ENCODE measurements at places on chromosomes 1 and 21.

DNA sequence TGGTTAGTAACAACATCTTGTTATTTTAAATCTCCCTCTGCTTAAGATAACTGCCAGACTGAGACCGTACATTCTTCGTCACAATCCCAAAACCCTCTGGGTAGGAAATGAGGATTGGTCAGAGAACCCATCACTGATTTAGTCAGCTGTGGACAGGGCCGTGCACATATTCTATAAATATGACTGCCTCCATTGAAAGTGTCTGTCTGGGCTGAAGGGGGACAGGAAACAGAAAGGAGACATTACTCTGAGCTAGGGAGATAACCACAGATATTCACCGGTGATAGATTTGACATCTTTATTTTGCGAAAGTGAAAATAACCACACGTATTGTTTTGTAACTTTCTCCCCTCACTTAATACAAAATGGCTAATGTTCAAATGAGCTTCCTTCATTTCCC is 36.9 kb upstream of the ST6GALNAC5 start:
- DNase-seq = no peak

DNA sequence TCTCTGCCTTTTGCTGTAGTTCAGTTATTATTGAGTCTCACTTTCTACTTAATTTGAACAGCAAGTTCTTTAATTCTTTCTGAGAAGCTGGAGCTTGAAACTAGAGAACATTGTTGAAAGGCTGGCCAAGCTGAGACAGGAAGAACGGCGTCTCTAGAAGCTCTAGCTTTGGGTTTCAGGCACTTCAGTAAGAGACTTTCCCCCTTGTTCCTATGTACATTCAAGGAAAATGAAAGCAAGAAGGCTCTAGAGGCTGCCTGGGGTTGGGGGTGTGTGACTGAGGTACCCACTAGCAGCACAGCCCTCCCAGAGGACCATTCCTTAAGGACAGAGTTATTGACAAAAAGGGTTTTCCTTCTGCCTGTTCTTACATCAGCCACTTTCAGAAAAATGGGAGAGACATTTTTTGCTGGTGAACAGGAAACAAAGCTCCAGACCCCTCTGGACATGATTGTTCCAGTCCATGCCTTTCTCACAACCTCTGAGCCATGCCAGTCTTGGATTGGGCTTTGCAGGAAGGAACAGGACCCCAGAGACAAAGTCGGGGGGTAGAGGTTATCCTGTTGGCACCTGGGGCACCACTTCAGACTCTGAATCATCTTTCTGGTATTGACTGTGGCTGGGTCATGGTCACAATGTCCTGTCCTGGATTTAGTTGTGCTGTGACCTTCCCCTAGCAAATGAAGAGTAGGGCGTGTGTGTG is 63.1 kb downstream of the LAMC2 start:
- DNase-seq = no peak

- DNase-seq = peak; percentile 77
Measured at GRCh38 chr1:41870076-41870562, 48.6 kb downstream of the HIVEP3 start.

- no peak for DNase-seq
Measured at GRCh38 chr1:69246109-69246508, 321.6 kb upstream of the LRRC7 start.

DNA sequence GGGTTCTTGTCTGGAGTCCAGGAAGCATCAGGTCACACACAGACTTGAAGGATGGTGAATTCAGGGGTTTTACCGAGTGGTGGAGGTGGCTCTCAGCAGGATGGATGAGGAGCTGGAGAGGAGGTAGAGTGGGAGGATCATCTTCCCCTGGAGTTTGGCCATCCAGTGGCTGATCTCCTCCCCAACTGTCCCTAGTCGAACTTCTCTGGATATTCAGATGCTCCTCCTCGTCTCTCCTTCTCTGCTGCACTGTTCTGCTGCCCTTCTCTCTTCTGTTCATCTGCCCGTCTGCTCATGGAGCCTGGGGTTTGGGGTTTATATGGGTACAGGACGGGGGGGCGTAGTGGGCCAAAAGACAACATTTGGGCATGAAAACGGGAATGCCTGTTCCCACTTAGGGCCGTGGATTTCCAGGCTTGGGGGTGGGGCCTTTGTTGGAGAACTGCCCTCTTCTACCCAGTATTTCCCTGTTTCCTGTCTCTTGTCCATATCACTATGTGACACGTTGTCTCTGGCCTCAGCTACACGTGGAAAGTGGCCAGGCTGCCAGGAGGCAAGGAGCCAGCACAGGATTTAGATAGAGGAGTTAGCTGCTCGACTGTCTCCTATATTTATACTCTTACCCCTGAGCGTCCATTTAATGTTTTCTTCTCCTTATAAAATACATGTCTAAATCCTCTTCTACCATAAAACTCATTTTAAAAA is 76.7 kb downstream of the SIPA1L2 start:
- peak; percentile 51 for DNase-seq

Measured in EH (cell line).